NCI-H524 treated with DMSO at 0.1 percent for 48 hours (cell line): ENCODE measurements at places on chromosomes 11 and 22.

DNA sequence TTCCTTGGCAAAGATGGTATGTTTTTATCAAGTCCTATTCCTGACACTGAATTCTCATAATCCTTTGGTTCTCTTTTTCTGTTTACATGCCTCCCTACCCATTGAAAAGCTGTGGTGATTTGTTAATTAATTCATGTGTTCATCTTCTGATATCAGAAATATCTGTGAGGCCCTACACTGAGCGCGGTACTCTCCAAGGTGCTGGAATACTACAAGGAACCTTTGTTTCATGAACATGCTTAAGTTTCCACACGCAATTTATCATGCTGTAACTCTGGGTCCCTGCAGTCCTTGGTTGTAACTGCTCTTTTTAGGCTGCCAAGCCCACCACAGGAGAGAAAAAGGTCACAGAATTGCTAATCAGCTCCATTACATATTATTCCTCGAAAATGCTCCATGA lies 331.8 kb downstream of the FAT3 start:
- no peak for DNase-seq

GRCh38 chr11:115920841-115921480 lies 416.7 kb upstream of the CADM1 start:
- DNase-seq: no peak

GRCh38 chr11:2748814-2749554 lies 49.2 kb upstream of the KCNQ1OT1 start:
- DNase-seq: no peak

DNA sequence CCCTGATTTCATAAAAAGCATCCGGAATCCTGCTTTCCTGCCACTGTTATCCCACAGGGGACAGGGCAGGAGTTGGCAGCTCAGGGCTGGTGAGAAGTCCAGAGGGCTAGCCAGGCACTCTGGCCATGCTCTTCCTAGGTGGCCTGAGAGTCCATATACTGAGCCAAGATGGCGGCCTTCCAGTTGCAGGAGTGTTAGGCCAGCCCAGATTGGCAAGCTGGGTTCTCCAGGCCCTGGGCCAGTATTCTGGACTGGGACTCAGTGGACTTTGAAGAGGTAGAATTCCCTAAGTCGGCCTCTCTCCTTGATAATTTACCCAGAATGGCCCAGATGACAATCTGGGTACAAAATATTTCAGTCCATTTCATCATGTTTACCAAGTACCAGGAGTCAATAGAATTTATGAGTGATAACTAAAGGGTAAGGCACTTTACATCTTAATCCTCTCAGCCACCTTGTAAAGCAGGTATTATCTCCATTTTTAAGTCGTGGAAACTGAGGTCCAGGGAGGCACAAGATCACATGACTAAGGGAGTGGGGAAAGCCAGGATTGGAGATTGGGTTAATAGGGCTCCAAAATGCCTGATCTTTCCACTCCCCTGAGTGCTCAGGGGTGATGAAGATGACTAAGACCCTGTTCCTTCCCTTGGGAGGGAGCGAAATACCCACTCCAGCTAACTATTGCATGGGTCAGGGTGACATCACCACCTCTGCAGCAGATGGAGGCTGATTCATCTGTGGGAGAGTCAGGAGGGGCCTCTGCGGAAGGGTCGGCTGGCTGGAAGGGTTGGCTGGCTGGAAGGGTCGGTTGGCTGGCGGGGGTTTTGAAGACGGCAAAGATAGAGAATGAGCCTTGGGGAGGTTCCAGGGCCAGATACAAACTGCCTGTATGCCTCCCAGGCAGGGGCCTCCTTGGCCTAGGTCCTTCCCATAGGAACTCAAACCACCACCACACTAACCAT lies 1.2 kb upstream of the MICALL1 start:
- DNase-seq: no peak

DNA sequence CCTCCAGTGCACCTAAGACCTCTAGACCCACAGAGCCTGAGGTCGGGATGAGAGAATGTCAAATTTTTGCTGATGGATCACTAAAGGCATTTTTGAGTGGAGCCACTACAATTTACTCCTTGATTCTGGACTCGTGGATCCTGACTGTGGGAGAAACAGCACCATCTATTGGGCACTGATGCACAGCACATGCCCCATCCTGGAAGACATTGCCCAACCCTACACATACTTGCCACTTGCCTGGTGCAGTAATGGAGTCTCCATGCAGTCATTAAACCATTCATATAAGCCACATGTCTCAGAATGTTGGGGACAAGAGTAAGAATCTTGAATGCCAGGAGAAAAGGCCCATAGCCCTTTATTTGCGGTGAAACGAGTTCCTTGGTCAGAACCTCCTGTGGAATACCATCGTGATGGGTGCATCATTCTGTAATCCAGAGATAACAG lies 103.9 kb downstream of the GGTLC2 start:
- no peak for DNase-seq

GRCh38 chr11:69636512-69637197 lies 4.3 kb upstream of the CCND1 start:
- DNase-seq: peak; percentile 28

DNA sequence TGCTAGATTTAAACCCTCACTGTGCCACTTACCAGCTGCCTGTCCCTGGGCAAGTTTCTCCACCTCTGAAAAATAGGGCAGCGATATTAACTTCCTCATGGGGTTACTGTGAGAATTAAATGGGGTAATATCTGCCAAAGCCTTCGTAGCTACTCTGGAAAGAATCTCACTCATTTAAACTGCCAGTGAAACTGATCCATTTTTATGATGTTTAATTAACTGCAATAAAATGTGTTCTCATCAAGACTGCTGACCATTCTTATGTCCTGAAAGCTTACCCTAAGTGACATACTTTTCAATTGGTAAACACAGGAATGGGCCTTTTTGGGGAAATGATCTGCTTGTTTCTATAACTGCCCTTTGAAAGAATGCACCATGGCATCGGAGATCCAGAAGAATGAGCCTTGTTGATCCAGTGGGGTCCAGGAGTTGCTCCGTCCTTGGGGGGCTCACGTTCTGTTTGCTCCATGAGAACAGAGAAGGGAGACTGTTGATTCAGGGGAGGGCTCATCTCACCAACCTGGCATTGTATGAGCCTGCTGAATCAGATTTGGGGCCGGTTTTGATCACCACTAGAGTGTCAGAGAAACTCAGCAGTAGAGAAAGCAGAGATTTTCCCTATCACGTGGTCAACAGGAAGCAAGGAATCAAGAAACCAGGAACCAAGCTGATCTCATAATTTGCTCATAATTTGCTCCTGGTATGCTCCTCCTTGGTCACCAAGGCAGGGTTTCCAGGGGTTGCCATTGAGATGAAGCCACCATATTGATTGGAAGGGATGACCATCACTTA lies 7.0 kb upstream of the CCDC86 start:
- DNase-seq: no peak

- DNase-seq: no peak
Observed at GRCh38 chr11:123354371-123354975, 75.6 kb upstream of the GRAMD1B start.
